GM23338 (cell line): ENCODE measurements at places on chromosomes 2 and 18. TPM values are rescaled to one million over a fixed set of nuclear protein-coding genes. Genes with fewer than 3 reads are reported as not detected.

- H3K4me3 ChIP-seq: no peak overlapping the region
- H3K4me1 ChIP-seq: no peaks in the 10 kb centered on the region
- H3K27me3 ChIP-seq: no peaks in the 10 kb centered on the region
- H3K27ac ChIP-seq: no peak overlapping the region
Observed at GRCh38 chr18:2686349-2686968, 30.9 kb downstream of the SMCHD1 start.

DNA sequence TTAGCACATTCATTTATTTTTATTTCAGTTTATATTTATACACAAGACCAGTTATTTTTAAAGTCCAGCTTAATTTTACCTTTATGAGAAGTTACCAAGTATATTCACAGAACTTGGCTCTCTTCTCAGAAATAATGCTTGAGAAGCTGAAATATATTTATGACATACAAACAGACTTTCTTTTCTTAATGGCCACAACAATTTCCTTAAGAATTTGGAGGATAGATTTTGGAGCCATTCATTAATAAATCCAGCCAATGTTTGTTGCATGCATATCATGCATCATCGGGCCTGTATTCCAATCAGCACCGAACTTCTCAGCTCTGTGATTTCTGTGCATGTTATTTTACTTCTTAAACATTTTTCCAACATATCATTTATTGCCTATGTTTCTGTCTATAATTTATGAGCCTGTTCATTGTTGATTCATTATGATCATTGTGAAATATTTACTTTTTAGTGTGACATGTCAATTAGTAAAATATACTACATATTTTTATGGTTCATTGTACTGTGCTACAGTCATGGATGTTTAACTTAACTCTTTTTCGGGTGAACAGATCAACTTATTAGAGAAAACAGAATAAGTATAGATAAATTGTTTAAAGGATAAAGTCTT lies 3.5 kb downstream of the GULP1 start:
- no peak for DNase-seq
- H3K4me1 ChIP-seq: peaks cover 41% of the 10 kb centered on the region
- H3K27ac ChIP-seq: 0 out of 2 replicates have a peak overlapping the region, but pooled peaks have one; percentile 27
- H3K27me3 ChIP-seq: no peaks in the 10 kb centered on the region
- peak overlapping the region; percentile 82 for H3K4me3 ChIP-seq
- H3K36me3 ChIP-seq: peaks cover 13% of the 10 kb centered on the region; the same call in 1 of the 2 replicates

- no peaks in the 10 kb centered on the region for H3K4me1 ChIP-seq
- no peak overlapping the region for H3K27ac ChIP-seq
- DNase-seq: no peak
- H3K36me3 ChIP-seq: no peaks in the 10 kb centered on the region
- H3K4me3 ChIP-seq: no peak overlapping the region
- no peaks in the 10 kb centered on the region for H3K27me3 ChIP-seq
Observed at GRCh38 chr18:56550121-56550520, 88.3 kb downstream of the TXNL1 start.

DNA sequence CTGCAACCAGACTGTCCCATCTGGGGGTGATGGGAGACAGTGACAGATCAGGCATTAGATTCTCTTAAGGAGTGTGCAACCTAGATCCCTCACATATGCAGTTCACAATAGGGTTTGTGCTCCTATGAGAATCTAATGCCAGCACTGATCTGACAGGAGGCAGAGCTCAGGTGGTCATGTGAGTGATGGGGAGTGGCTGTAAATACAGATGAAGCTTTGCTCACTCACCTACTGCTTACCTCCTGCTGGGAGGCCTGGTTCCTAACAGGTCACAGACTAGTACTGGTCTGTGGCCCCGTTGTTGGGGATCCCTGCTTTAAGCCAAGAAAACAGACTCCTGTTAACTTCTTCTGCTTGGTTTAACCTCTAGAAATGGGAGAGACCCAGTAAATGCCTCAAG lies 3.2 kb downstream of the CYP27A1 start:
- H3K4me3 ChIP-seq: no peak overlapping the region
- no peak overlapping the region for H3K27ac ChIP-seq
- H3K4me1 ChIP-seq: no peaks in the 10 kb centered on the region
- no peaks in the 10 kb centered on the region for H3K36me3 ChIP-seq
- H3K27me3 ChIP-seq: peaks cover 51% of the 10 kb centered on the region

- H3K36me3 ChIP-seq: no peaks in the 10 kb centered on the region
- H3K27ac ChIP-seq: no peak overlapping the region
- DNase-seq: no peak
- H3K27me3 ChIP-seq: no peaks in the 10 kb centered on the region
Observed at GRCh38 chr2:196184921-196185320, 13.5 kb upstream of the STK17B start.

DNA sequence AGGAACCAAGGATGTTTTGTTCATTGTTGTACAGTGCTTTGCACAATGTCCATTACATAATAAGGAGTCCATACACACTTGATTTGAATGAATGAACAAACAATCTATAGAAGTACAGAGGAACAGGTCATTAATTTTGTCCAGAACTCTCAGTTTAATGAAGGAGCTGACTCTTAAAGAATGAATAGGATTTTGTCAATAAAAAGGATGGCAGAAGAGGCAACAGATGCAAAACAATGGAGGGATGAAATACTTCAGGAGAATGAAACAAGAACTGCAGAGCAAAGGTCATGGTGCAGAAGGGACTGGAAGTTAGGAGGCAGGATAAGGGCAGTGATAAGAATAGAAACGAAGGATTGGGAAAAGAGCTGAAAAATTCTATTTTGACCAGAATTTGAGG lies 28.7 kb upstream of the COL5A2 start:
- no peak for DNase-seq
- H3K4me1 ChIP-seq: peaks cover 33% of the 10 kb centered on the region
- no peak overlapping the region for H3K27ac ChIP-seq

DNA sequence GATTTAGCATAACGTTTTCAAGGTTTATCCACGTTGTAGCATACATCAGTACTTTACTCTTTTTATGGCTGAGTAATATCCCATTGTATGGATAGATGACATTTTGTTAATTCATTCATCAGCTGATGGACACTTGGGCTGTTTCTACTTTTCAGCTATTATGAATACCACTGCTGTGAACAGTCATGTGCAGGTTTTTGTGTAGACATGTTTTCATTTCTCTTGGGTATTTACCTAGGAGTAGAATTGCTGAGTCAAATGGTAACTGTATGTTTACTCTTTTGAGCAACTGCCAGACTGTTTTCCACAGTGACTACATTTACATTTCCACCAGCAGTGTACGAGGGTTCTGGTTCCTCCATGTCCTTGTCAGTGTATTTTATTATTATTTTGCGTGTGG lies 33.9 kb downstream of the COX7A2L start:
- no peak overlapping the region for H3K4me3 ChIP-seq
- DNase-seq: peak; percentile 29
- H3K36me3 ChIP-seq: peaks cover 28% of the 10 kb centered on the region
- no peaks in the 10 kb centered on the region for H3K4me1 ChIP-seq
- no peaks in the 10 kb centered on the region for H3K27me3 ChIP-seq
- H3K27ac ChIP-seq: no peak overlapping the region

- H3K4me1 ChIP-seq: no peaks in the 10 kb centered on the region
- peaks cover 36% of the 10 kb centered on the region for H3K36me3 ChIP-seq
- H3K4me3 ChIP-seq: no peak overlapping the region
- no peaks in the 10 kb centered on the region for H3K27me3 ChIP-seq
- peak overlapping the region; percentile 60 for H3K27ac ChIP-seq
Observed at GRCh38 chr2:159744363-159744762, 32.1 kb downstream of the MARCHF7 start.

DNA sequence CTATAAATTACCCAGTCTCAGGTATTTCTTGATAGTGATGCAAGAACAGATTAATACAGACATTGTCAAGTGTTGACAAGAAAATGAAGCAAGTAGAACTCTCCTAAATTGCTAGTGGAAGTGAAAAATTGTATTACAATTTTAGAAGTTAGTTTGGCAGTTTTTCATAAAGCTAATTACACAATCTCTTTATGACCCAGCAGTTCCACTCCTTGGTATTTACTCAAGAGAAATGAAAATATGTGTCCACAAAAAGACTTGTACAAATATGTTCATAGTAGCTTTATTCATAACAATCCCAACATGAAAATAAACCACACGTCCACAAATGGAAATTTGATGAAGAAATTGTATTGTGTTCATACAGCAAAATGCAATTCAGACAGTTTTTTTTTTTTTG lies 49.4 kb downstream of the PDE1A start:
- no peaks in the 10 kb centered on the region for H3K4me1 ChIP-seq
- H3K27ac ChIP-seq: no peak overlapping the region
- no peak overlapping the region for H3K4me3 ChIP-seq

- H3K36me3 ChIP-seq: no peaks in the 10 kb centered on the region
- no peaks in the 10 kb centered on the region for H3K27me3 ChIP-seq
- H3K4me1 ChIP-seq: peaks cover 15% of the 10 kb centered on the region; the same call in 1 of the 2 replicates
- no peak overlapping the region for H3K27ac ChIP-seq
Observed at GRCh38 chr2:50623244-50623643, 408.7 kb downstream of the NRXN1 start.

DNA sequence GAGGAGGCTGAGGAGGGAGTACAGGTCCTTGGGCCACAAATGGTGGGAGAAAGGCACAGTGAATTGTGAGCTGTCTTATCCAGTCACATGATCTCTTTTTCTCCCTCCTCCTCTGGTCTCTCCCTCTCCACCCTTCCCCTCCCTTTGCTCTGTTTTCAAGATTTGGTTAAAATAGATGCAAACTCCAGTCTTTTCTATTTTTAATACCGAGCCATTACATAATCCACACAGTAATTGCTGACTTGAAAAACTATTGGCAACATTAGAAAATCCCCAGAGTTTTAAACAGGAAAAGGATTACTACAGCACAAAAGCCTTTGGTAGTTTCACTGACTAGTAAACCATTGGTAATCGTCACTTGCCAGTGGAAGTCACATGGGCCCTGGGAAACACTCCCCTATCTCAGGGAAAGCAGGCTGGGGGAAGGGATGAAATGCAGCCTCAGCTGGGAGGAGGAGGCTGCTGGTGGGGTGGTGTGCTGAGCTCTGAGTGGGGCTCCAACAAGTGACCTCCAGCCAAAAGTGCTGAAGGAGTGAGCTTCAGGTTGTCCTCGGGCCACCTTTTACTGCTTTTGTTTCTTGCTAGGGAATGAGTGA lies 57.4 kb upstream of the PCBP1 start:
- H3K36me3 ChIP-seq: no peaks in the 10 kb centered on the region
- H3K27ac ChIP-seq: peak overlapping the region; percentile 34
- H3K4me1 ChIP-seq: peaks cover 14% of the 10 kb centered on the region
- no peak overlapping the region for H3K4me3 ChIP-seq

GRCh38 chr2:10297191-10297830 lies 5.4 kb upstream of the HPCAL1 start:
- no peaks in the 10 kb centered on the region; the same call in 1 of the 2 replicates for H3K36me3 ChIP-seq
- no peak for DNase-seq
- no peak overlapping the region for H3K27ac ChIP-seq
- no peaks in the 10 kb centered on the region for H3K27me3 ChIP-seq

Gene SPP2
- total RNA-seq: not detected in 2 replicates

DNA sequence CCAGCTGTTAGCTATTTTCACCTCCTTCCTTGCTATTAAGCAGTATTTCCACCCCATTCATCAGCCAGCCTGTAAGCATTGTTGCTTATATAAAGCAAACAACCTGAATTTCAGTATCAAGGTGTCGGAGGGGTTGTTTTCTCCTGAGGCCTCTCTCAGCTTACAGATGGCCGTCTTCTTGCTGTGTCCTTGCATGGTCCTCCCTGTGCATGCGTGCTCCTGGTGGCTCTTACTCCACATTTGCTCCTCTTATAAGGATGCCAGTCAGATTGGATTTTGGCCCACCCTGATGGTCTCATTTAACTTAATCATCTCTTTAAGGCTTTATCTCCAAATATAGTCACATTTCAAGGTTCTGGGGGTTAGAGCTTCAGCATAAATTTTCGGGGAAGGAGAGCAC lies 2.6 kb downstream of the MAIP1 start:
- peak overlapping the region; percentile 77; the same call in 1 of the 2 replicates for H3K4me3 ChIP-seq
- no peak overlapping the region for H3K27ac ChIP-seq
- peaks cover 41% of the 10 kb centered on the region for H3K36me3 ChIP-seq
- no peak for DNase-seq
- no peaks in the 10 kb centered on the region for H3K27me3 ChIP-seq

GRCh38 chr18:49745045-49746014 lies 68.0 kb downstream of the ACAA2 start:
- no peaks in the 10 kb centered on the region for H3K27me3 ChIP-seq
- DNase-seq: no peak
- H3K4me1 ChIP-seq: peaks cover 4% of the 10 kb centered on the region; the same call in 1 of the 2 replicates
- H3K27ac ChIP-seq: no peak overlapping the region

Gene PLA2R1
- total RNA-seq: 0.78 and 1.2 TPM in 2 replicates

GRCh38 chr2:6721395-6721794 lies 144.3 kb downstream of the CMPK2 start:
- no peak for DNase-seq
- H3K36me3 ChIP-seq: no peaks in the 10 kb centered on the region
- H3K4me3 ChIP-seq: no peak overlapping the region
- no peaks in the 10 kb centered on the region for H3K4me1 ChIP-seq

DNA sequence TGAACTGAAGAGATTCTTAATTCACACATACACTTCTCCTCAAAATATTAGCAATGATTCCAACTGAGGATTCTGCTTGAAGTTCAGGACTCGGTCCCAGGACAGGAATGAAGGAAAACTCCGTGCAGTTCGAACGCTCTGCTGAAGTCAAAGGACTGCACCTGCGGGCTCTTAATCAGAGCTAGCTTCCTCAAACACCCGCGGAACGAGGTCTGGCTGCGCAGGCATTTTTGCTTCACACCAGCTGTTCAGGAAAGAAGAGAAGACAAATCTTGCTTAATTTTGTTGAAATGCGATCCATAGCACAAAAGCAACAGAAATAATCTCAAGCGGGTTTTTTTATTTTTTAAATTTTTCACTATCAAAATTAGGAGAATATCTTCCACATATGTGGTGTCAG lies 175.6 kb downstream of the LAMA1 start:
- H3K4me3 ChIP-seq: no peak overlapping the region
- H3K27ac ChIP-seq: no peak overlapping the region
- no peak for DNase-seq
- no peaks in the 10 kb centered on the region for H3K4me1 ChIP-seq
- no peaks in the 10 kb centered on the region for H3K27me3 ChIP-seq

DNA sequence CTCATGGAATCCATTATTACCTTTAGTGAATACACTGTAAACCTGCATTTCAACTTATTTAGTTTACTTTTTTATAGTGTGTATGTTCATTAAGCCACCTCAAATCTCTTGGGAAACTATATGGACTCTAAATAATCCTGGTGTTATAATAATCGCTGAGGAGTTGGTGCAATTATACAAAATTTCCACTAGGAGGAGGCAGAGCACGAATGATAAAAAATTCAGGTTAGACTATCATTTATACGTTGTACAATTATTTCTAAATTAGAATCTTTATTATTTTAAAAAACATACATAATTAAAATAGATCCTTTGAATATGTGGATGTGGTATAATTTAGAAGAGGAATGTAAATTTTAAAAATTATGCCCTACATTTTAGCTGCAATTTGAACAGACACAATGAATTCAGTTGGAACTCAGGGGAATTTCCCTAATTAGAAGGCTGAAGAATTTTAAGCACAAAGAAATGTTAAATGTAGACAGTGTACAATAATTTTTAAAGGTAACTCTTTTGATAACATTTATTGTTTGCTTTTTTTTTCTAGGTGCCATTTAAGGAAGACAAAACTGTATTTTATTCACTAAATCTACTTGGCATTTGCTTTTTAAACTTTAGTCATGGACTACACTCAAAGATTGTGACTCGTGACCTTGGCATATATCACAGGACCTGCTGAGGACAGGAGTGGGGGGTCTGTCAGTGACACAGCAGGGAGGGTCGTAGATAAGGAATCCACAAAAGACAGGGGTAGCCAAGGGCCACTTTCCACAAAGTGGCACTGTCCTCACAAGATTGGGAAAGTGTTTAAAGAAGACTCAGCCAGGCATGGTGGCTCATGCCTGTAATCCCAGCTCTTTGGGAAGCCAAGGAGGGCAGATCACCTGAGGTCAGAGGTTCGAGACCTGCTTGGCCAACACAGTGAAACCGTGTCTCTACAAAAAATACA lies 45.5 kb downstream of the RAB12 start:
- H3K27me3 ChIP-seq: no peaks in the 10 kb centered on the region
- DNase-seq: peak; percentile 36
- no peak overlapping the region for H3K27ac ChIP-seq
- H3K36me3 ChIP-seq: no peaks in the 10 kb centered on the region
